Ovary (tissue), 10 donors: ENCODE measurements at places on chromosomes 5 and 9. TPM values are rescaled to one million over a fixed set of nuclear protein-coding genes. Genes with fewer than 3 reads are reported as not detected.

The SPATA31C1 gene
- not detected for total RNA-seq

The LCN9 gene
- total RNA-seq = not detected

The SLC46A2 gene
- total RNA-seq = not detected

DNA sequence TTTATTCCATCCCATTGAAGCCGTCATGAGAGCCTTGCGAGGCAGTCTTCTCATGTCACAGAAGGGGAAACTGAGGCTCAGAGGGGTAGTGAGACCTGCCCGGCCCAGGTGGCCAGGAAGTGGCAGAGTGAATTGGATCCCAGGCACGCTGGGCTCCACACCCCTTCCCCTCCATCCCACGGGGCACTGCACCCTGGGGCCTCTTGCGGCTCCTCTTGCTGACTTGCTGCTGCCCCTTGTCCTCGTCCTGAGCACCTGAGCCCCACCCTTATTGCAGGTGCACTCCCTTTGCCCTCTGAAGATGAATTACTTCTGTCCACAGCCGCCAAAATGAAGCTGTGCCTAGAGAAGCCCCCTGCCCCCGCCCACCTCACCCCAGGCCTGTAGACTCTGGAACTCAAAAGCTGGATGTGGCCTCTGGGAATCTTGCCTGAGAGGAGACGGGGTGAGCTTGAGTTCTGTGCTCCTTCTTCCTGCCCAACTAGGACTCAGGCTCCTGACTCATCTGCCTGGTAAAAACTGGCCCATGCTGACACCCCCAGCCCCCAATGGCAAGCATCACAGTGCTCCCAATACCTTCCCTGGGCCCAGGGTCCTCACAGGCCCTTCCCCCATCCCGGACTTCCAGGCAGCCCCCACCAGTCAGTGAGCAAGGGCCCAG, 6.4 kb downstream of the NEURL1B start:
- DNase-seq = no peak

The CBY3 gene
- total RNA-seq = not detected

GRCh38 chr5:163379298-163380155, 57.9 kb upstream of the CCNG1 start:
- no peak for DNase-seq

GRCh38 chr5:27325513-27325912, 287.1 kb upstream of the CDH9 start:
- no peak for DNase-seq

The IRX2 gene
- total RNA-seq = 0.46 TPM
